RWPE2 (cell line): ENCODE measurements at places on chromosomes 2 and 18.

DNA sequence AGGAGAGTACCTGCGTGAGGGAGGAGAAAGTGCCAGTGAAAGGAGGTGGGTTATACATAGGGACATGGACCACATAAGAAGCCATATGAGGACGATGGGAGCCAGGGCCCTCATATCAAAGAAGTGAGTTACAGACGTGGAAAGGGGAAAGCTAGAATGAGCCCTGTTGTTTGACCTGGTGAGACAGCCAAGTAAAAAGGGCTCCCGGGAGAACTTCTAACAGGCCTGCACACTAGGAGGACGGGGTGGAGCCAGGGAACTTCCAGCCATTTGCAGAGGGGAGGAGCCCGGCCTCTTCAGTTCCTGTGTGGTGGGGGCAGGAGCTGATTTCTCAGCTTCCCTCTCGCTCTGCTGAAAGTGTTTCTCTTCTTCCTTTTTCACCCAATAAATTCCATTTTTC is 84.1 kb upstream of the SLC66A3 start:
- no peak for DNase-seq

- no peak for DNase-seq
Measured at GRCh38 chr2:100206731-100207255, 64.4 kb upstream of the AFF3 start.

DNA sequence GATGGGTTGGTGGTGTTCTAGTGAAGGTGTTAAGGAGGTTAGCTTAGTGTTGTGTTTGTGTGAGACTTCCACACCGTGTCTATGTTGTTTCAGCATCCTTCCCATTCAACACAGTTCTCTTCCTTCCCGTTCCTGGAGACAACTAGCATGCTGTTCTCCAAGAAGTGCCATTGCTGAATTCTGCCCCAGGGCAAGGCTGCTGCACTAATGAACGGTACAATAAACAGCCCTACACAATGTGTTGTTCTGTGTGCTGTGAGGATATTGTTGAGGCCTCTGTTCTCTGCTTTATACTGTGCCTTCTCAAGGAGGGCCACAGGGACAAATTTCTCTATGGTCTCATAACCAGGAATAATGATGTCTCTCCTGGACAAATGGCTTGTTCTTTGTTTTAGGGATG is 39.8 kb upstream of the ZEB2 start:
- DNase-seq = no peak

GRCh38 chr2:25903216-25903776 is 25.0 kb upstream of the ASXL2 start:
- DNase-seq = no peak

DNA sequence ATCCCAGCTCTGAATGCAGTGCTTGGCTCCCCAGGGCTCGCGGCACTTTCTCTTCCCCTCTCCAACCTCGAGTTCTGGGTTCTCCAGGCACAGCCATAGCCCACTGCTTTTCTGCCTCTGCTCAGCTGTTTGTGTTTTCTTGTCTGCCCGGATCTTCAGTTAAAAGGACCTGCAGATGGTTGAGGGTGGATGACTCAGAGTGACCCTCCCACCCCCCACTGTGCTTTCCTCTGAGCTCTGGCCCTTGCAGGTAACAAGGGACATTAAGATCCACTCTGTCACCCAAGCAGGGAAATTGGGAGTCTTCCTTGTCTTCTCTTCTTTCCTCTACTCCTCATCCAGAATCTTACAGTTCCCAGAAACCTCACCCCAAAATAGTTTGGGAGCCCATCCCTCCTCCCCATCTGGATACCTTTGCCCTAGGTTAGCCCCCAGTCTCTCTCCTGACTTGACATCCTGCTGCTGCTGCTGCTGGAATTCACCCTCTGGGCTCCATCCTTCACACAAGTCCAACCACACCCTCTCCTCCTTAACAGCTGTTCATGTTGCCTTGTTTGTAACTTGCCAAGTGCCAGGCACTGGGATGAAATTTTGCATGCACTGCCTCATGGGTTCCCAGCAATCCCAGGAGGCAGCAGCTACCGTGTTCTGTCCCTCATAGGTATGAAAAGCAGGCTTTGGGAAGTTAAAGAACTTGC is 157.9 kb upstream of the TTC39C start:
- DNase-seq = no peak

GRCh38 chr2:21415234-21415633 is 291.5 kb downstream of the TDRD15 start:
- DNase-seq = no peak

DNA sequence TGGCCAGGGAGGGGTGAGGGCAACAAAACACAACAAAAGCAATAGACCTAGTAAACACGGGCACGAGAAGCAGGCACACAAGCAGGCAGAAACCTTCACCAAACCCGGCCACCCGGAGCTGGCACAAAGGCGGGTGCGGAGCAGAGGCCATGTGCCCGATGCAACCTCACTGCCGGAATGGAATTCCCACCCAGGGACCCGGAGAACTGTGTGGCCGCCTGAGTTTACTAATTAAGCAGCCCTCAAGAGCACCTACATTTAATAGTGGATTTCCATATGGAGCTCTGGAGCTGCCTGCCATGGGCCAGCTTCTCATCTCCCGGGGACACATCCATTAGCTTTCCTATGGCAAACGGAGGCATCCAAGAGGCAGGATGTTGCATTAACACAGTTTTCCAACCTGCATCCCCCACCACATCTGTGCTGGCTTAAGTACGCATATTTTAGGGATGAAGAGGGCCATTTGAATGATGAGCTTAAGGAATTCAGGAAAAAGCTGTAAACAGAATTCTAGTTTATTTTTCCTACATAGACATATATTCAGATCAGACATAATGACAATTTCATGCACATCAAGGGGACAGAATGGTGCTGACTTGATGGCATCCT is 104.5 kb upstream of the SMIM21 start:
- no peak for DNase-seq

DNA sequence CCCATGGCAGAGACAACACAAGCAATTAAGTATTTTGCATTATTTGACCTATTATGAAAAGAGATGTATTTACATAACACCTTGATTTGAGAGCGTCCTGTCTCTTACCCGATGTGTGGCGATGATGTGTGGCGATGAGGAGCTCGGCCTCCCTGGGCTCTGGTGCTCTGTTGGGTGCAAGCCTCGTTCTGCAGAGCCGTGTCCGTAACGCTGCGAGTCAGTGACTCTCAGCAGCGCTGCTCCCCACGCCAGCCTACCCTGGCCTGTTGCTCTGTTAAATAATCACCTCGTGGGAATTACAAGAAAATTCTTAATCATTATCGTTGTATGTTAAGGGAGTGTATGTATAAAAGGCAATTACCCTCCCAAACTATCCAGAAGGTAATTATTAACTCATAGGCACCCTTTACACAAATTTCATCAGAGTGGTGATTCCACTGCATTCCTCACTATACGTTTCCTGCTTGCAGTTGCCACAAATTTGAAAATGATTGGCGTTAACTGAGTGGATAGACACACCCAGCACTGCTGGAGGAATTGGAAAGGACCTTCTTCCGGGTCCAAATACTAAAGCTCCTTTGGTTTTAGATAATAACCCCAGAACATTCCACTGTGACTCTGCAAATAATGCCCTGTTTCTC is 52.0 kb upstream of the NFATC1 start:
- no peak for DNase-seq

- DNase-seq = no peak
Measured at GRCh38 chr2:196696423-196697079, 57.0 kb downstream of the CCDC150 start.

DNA sequence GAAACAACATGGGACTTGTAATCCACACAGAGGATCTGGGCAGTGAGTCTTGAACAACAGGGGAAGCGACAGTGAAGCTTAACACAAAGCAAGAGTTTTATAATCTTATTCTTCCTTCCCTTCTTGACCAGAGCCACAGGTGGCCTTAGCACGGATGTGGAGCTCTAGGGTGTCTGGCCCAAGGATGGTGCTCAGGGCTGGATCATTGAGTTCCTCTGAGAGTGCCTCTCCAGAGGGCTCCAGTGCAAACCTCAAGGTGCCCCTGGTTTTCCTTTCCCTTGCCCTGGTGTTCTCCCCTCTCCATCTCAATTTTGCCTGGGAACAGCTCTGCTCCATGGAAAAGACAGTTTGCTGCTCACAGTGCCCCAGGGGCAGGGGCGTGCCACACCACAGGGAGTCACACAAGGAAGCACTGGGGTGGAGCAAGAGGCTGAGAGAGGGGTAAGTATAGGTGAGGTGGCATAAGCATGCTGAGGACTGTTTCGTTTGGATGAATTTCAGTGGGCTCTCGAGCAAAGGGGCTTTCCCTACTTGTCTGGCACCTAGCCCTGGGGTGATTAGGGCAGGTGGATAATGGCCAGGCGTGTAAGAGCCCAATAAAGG is 88.6 kb upstream of the B3GNT7 start:
- no peak for DNase-seq

DNA sequence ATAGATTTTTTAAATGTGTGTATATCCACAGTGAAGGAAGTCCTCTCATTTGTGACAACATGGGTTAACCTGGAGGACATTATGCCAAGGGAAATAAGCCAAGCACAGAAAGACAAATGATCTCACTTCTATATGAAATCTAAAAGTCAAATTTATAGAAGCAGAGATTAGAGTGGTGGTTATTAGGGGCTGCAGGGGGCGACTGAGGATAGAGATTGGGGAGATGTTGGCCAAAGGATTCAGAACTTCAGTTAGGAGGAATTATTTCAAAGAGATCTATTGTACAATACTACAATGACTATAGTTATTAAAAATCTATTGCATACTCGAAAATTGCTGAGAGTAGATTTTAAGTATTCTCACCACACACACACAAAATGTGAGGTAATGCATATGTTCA is 252.4 kb upstream of the SLC39A10 start:
- DNase-seq = no peak

DNA sequence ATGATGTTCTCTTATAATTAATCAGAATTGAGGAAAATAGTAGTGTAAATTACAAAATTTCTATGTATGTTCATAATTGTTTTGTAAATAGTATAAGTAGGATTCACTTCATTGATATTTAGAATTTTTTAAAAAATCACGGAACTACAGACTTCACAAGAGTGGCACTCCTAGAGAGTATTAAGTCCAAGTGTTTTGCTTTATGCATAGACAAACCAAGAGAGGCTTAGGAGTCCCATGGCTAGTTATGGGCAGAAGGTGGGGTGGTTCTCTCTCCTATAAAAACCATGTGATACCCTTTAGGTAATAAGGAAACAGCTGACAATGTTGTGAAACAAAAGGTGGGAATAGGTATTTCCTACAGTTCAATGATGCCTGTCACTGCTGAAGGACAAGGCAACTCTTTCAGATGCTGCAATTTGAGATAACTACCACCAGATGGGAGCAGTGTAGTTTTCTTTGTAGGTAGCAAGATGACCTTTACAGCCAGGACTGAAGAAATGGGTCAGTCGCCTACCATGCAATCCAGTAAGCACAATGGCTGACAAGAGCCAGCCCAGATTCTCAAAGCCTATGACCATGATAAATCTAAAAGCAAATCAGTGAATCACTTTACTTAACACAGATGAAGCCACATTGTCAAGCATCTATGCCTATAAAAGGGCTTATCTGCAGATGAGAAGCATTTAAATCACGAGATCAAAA is 83.9 kb downstream of the AAK1 start:
- DNase-seq = no peak

- DNase-seq = no peak
Measured at GRCh38 chr18:13657974-13658373, 68.4 kb downstream of the FAM210A start.

DNA sequence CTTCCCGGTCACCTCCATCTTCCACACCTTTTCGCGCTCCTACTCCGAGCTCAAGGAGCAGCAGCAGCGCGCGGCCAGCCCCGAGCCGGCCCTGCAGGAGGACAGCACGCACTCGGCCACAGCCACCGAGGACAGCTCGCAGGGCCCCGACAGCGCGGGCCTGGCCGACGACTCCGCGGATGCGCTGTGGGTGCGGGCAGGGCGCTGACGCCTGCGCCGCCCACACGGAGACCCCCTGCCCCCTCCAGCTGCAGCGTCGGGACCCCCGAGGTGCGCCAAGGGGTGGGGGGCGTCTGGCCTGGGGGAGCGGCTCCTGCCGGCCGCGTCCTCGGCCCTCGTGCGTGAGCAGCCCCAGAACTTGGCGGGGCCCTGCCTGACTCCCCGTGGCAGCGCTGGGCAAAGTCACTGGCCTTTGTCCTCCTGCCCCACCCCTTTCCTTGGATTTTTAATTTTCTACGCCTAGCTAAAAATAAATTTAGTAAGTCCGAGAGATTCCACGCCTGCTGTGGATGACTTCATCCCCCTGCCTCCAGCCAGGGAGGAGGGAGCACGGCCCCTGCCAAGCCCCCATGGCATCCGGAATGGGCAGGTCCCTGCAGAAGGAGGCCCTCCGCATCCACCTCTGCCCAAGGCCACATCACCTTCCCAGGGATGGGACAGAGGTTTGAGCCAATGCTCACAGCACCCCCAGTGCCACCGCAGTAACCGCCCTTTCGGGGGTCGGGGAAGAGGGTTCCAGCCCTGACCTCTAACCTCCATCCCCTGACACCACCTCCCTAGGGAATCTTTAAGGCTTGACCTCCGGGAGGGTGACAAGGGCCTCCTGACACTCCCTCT is 51.6 kb downstream of the SLC66A2 start:
- peak; percentile 45 for DNase-seq

DNA sequence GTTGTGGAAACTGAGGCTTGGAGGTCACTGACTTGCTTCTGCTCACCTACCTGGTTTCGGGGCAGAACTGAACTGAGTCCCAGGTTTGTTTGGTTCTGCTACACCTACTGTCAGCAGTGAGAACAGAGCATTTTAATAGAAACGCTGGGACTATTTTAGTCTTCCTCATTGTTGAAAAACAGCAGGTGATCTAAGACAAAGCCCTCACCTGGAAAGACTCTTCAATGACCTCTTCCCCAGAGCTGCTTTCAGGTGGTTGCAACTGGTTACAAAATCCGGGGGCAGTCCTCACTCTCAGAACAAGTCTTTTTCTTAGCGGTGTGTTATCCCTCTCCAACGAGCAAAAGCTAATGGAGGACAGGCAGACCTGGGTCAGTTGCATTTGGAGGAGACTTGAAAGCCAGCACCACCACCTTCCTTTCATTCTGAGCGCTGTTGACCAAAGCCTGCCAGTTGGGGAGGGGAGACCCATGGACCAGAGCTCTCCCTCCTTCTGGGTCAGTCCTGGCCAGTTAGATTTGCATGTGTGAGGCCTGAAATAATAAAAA is 217.0 kb downstream of the NCK2 start:
- DNase-seq = no peak
